ENCODE measurements at places on chromosomes 5 and 9.

- H3K4me1 ChIP-seq: no peaks in the 10 kb centered on the region
- DNase-seq: no peak
- H3K27ac ChIP-seq: no peak overlapping the region
- H3K27me3 ChIP-seq: peaks cover 5% of the 10 kb centered on the region
- no peaks in the 10 kb centered on the region for H3K36me3 ChIP-seq
- no peak overlapping the region for H3K4me3 ChIP-seq
Observed at GRCh38 chr5:9615331-9615730, 14.8 kb downstream of the TAS2R1 start.

GRCh38 chr5:52283221-52283620 is 504.5 kb upstream of the ITGA1 start:
- no peaks in the 10 kb centered on the region for H3K36me3 ChIP-seq
- H3K27ac ChIP-seq: no peak overlapping the region
- no peaks in the 10 kb centered on the region for H3K27me3 ChIP-seq
- DNase-seq: peak; percentile 4
- no peaks in the 10 kb centered on the region for H3K4me1 ChIP-seq
- H3K4me3 ChIP-seq: no peak overlapping the region

DNA sequence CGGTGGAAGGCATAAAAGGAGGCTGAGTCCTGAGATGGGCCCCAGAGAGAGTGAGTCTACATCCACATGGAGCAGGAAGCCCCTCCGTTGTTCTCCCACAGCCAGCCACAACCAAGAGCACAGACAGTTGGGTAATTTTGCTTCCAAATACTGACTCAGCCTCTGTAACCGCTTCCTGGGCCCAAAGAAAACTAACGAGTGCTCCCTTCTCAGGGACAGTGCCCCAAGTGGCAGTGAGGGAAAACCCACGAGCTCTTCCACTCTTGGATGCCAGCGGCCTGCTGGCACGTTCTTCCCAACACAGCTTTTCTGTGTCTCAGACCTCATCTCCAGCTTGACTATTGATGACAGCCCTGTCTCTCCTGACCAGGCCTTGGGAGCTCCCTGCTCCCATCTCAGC is 207.6 kb downstream of the FSTL4 start:
- no peaks in the 10 kb centered on the region for H3K36me3 ChIP-seq
- H3K4me3 ChIP-seq: no peak overlapping the region
- H3K4me1 ChIP-seq: no peaks in the 10 kb centered on the region

GRCh38 chr9:37309136-37309535 is 113.4 kb upstream of the GRHPR start:
- no peak overlapping the region for H3K27ac ChIP-seq
- H3K27me3 ChIP-seq: no peaks in the 10 kb centered on the region
- H3K4me3 ChIP-seq: no peak overlapping the region
- peaks cover 10% of the 10 kb centered on the region for H3K36me3 ChIP-seq

Measured in GM23248 (cell line).